ENCODE measurements at places on chromosomes 5 and 9.

- H3K36me3 ChIP-seq: no peaks in the 10 kb centered on the region
- peaks cover 14% of the 10 kb centered on the region for H3K27me3 ChIP-seq
- no peak for DNase-seq
- no peak overlapping the region for H3K4me3 ChIP-seq
- peaks cover 7% of the 10 kb centered on the region for H3K4me1 ChIP-seq
- H3K27ac ChIP-seq: no peak overlapping the region
Measured at GRCh38 chr5:142527664-142528295, 158.1 kb downstream of the FGF1 start.

DNA sequence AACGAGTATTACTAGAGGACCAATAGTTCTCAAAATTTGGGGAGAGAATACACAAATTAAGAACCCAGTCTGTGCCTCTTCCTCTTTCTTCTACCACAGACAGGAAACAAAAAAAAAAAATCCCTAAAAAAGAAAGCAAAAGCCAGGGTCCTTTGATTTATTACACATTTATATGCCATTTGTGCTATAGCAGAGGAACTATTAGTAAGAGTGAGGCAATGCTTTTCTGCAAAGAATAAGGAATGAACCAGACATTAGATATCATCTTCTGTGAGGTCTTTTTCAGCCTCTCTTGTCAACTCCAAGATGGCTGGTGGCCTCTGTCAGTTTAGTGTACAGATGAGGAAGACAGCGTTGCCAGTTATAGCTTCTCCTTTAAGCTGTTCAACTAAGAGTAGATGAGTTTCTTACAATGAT, 127.6 kb downstream of the RFX3 start:
- DNase-seq: no peak
- no peaks in the 10 kb centered on the region for H3K27me3 ChIP-seq
- peaks cover 19% of the 10 kb centered on the region for H3K4me1 ChIP-seq
- peak overlapping the region; percentile 37 for H3K4me3 ChIP-seq
- H3K36me3 ChIP-seq: peaks cover 16% of the 10 kb centered on the region

GRCh38 chr5:179542170-179542569, 8.2 kb upstream of the RUFY1 start:
- H3K27ac ChIP-seq: no peak overlapping the region
- H3K4me1 ChIP-seq: no peaks in the 10 kb centered on the region
- H3K4me3 ChIP-seq: no peak overlapping the region
- peaks cover 2% of the 10 kb centered on the region for H3K36me3 ChIP-seq
- no peaks in the 10 kb centered on the region for H3K27me3 ChIP-seq
- no peak for DNase-seq

- H3K27ac ChIP-seq: no peak overlapping the region
- H3K4me1 ChIP-seq: no peaks in the 10 kb centered on the region
- DNase-seq: no peak
- H3K27me3 ChIP-seq: peaks cover 7% of the 10 kb centered on the region
- H3K36me3 ChIP-seq: no peaks in the 10 kb centered on the region
- H3K4me3 ChIP-seq: no peak overlapping the region
Measured at GRCh38 chr9:116288658-116289057, 135.1 kb downstream of the PAPPA start.

DNA sequence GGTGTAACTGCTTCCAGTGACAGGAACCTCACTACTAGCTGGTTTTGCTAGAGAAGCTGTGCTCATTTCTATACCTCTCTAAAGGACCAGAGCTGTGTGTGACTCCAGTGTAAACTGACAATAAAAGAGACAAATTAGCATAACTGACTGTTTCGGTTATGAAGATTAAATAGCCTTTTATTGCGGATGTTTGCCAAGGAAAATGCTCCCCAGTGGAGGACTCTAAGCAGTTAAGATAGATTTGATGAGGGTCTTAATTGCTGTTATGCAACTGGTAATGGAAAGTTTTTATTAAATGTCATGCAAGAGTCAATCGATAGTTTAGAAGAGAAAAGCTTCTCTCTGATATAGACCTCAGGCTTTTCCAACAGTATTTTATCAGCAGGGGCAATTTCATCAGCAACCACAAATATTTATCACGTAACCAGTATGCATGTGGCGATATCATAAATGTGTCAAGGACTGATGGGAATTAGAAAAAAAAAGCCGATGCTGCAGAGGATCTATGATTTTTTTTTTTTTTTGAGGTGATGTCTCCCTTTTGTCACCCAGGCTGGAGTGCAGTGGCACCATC, 275.2 kb upstream of the DMAC1 start:
- peaks cover 21% of the 10 kb centered on the region for H3K27me3 ChIP-seq
- no peaks in the 10 kb centered on the region for H3K4me1 ChIP-seq
- no peaks in the 10 kb centered on the region for H3K36me3 ChIP-seq
- DNase-seq: no peak
- H3K27ac ChIP-seq: no peak overlapping the region
